ENCODE measurements at places on chromosomes 1 and 21.

DNA sequence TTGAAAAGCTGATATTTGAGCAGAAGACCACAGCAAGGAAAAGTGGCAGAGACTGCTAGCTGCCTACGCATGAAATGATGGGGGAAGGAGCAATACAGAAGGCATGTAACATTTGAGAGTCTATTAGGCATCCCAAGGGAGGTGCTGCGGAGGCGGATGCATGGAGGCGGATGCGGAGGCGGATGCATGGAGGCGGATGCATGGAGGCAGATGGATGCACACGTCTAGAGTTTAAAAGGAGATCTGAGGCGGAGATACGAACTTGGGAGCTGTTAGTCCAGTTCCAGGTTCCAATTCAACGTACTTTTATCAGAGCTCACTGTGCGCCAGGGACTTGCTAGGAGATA lies 744 bp upstream of the DDX20 start:
- peaks cover 54% of the 10 kb centered on the region for H3K4me1 ChIP-seq
- H3K4me3 ChIP-seq, result peak overlapping the region; percentile 93

- no peak overlapping the region for H3K27ac ChIP-seq
- no peak for DNase-seq
- no peak overlapping the region for H3K4me3 ChIP-seq
Measured at GRCh38 chr1:168340781-168341482, 60.3 kb downstream of the TBX19 start.

GRCh38 chr1:215226757-215227156 lies 144.2 kb downstream of the KCNK2 start:
- H3K4me1 ChIP-seq, result no peaks in the 10 kb centered on the region
- H3K27ac ChIP-seq, result no peak overlapping the region
- no peaks in the 10 kb centered on the region for H3K36me3 ChIP-seq

- H3K36me3 ChIP-seq, result peaks cover 5% of the 10 kb centered on the region
- no peak overlapping the region for H3K4me3 ChIP-seq
- no peak for DNase-seq
Measured at GRCh38 chr1:61313906-61314422, 231.6 kb downstream of the NFIA start.

- peaks cover 22% of the 10 kb centered on the region for H3K27me3 ChIP-seq
- H3K27ac ChIP-seq, result no peak overlapping the region
- no peak overlapping the region for H3K4me3 ChIP-seq
- H3K36me3 ChIP-seq, result peaks cover 23% of the 10 kb centered on the region
Measured at GRCh38 chr1:231016966-231017365, 23.1 kb downstream of the FAM89A start.

GRCh38 chr1:216005916-216006315 lies 417.3 kb downstream of the USH2A start:
- no peak overlapping the region for H3K4me3 ChIP-seq
- DNase-seq, result no peak
- no peaks in the 10 kb centered on the region for H3K36me3 ChIP-seq
- H3K27me3 ChIP-seq, result peaks cover 9% of the 10 kb centered on the region

DNA sequence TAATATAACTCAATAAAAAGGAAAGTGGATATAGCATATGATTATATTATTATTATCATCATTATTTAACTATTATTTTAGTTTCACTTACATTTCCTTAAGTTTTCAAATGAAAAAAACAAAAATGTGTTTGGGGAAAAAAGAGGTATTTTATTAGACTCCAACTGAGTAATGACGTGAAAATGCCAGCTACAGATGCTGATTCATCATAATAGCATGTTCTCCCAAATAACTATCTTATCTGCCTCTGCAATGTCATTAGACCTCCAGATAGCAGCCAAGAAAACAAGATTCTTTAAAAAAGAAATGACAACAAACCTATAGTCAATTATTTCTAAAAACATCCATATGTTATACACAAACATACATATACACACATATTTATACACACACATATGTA lies 1071.9 kb upstream of the TMPRSS15 start:
- H3K4me3 ChIP-seq, result no peak overlapping the region
- peaks cover 2% of the 10 kb centered on the region for H3K27me3 ChIP-seq
- no peaks in the 10 kb centered on the region for H3K36me3 ChIP-seq
- H3K4me1 ChIP-seq, result no peaks in the 10 kb centered on the region

DNA sequence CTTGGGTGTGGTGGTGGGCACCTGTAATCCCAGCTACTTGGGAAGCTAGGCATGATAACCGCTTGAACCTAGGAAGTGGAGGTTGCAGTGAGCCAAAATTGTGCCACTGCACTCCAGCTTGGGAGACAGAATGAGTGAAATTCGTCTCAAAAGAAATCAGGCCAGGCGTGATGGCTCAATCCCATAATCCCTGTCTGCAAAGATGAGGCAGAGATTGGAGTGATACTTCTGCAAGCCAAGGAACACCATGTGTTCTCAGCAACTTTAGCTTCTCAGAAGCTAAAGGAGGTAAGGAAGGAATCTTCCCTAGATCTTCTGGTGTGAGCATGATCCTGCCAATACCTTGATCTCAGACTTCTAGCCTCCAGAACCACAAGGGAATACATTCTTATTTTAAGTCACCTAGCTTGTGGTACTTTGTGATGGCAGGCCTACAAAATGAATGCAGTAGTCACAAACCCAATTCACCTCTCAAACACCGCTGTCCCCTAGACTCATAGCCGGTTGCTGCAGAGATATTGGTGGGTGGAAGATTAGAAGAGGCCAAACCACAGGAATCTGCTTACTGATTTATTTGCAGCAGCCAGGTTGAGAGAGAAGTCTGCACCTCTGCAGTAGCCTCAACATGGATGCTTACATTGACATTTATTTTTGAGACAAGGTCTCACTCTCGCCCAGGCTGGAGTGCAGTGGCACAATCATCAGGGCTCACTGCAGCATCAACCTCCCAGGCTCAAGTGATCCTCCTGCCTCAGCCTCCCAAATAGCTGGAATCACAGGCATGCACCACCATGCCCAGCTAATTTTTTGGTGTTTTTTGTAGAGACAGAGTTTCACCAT lies 18.6 kb downstream of the L1TD1 start:
- peaks cover 29% of the 10 kb centered on the region for H3K36me3 ChIP-seq
- H3K27me3 ChIP-seq, result peaks cover 3% of the 10 kb centered on the region
- H3K4me3 ChIP-seq, result no peak overlapping the region
- no peak for DNase-seq
- no peaks in the 10 kb centered on the region for H3K4me1 ChIP-seq

- no peak overlapping the region for H3K4me3 ChIP-seq
- H3K36me3 ChIP-seq, result no peaks in the 10 kb centered on the region
- H3K27ac ChIP-seq, result no peak overlapping the region
- peak; percentile 68 for DNase-seq
- H3K4me1 ChIP-seq, result peaks cover 71% of the 10 kb centered on the region
Measured at GRCh38 chr1:17113963-17114362, 5.3 kb downstream of the PADI2 start.

DNA sequence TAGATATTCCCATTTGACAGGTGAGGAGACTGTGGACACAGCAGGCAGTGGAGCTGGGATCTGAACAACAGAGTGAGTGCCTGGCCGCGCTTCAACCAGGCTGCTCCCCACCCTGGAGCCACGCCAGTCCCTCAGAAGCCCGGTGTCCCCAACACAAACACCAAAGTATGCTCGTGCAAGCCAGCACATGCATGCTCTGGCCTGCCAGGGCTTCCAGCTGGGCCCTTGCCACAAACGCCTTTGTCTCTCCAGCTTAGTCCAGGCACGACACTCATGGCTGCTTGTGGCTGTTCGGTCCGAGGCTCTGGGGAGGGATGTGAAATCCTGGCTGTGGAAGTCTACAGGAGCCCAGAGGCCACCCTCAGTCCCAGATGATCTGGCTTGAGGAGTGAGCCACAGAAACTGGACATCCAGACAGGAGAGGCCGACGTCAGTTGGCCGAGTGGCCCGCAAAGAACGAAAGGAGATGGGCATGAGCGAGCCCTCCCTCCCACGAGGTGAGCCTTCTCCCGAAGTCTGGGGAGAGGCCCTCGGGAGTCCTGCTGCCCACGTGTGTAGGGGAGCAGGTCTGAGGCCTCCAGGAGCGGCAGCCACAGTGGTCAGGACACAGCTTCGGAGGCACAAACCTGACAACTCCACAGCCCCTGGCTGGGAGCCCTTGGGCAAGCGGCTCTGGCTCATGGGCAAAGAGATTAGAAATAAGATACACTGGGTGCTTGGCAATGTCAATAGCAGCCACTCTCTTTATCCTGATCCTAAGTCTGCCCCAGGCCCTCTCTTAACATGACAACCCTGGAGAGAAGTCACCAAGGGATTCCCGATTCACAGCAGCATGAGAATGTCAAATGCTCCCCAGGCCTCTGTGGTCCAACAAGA lies 117.1 kb upstream of the IFFO2 start:
- H3K4me1 ChIP-seq, result peaks cover 32% of the 10 kb centered on the region
- H3K27ac ChIP-seq, result no peak overlapping the region
- peaks cover 2% of the 10 kb centered on the region for H3K27me3 ChIP-seq

DNA sequence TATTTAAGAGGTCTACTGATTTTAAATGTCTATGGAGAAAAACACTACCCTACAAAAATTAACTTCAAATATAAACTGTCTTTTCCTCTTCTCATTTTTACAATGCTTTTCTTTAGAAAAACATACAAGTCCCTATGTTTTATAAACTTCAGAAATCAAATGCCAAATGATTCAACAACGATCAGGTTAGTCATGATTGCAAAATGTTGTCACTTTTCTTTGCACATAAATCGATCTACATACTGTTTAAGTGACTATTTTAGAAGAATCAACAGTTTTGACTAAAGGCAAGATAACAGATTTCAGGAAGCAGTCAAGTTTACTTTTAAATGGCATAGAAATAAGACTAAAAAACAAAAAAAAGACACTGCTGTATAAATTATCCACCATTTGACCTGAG lies 168.7 kb downstream of the GPATCH2 start:
- peaks cover 43% of the 10 kb centered on the region for H3K36me3 ChIP-seq
- H3K4me3 ChIP-seq, result no peak overlapping the region
- H3K27me3 ChIP-seq, result no peaks in the 10 kb centered on the region
- no peak for DNase-seq

DNA sequence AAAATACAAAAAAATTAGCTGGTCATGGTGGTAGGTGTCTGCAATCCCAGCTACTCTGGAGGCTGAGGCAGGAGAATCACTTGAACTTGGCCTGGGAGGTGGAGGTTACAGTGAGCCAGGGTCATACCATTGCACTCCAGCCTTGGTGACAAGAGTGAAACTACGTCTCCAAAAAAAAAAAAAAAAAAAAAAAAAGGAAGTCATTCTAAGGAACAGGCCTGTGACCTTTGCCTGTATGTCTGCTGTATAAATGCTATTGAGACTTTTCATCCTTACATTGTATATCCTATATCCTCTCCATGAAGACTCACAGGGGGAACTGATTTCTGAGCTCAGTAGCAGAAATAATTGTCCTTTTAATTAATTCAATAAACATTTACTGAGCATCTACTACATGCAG lies 7.5 kb upstream of the CTPS1 start:
- DNase-seq, result no peak
- H3K36me3 ChIP-seq, result no peaks in the 10 kb centered on the region
- peaks cover 14% of the 10 kb centered on the region for H3K27me3 ChIP-seq
- no peak overlapping the region for H3K4me3 ChIP-seq
- no peak overlapping the region for H3K27ac ChIP-seq

DNA sequence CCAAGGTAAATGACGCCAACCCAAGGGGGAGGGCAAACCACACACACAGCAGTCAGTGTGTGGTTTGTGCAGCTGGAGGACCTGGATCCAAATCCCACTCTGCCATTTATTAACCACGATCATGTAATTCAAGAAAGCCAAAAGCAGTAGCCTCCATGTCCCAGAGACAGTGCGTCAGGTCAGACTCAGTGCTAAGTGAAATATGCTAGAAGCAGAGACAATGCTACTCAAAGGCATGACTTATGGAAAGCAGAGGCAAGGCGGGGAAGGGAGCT lies 13.6 kb downstream of the TTC39A start:
- no peak for DNase-seq
- no peak overlapping the region for H3K4me3 ChIP-seq
- H3K27ac ChIP-seq, result no peak overlapping the region
- H3K36me3 ChIP-seq, result no peaks in the 10 kb centered on the region
- H3K4me1 ChIP-seq, result peaks cover 14% of the 10 kb centered on the region
- peaks cover 9% of the 10 kb centered on the region for H3K27me3 ChIP-seq

DNA sequence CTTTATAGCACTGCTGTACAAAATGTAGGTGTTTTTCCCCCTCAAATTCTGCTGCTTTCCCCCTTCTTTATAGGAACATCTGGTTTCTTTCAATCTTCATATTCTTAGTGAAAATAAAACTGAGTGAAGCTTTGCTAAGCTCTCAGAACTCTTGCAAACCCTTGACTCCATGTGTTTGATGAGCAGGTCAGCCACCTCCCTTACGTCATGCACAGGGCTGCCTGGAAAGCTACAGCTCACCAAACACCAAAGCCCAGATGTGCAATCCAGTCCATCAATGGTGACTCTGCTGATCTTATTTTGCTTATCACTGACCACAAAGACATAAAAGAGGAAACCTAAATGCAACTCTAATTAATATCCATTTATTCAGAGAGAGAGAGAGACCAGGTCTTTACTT lies 5.5 kb downstream of the CACNA1E start:
- H3K27me3 ChIP-seq, result peaks cover 85% of the 10 kb centered on the region
- peaks cover 27% of the 10 kb centered on the region for H3K4me1 ChIP-seq

DNA sequence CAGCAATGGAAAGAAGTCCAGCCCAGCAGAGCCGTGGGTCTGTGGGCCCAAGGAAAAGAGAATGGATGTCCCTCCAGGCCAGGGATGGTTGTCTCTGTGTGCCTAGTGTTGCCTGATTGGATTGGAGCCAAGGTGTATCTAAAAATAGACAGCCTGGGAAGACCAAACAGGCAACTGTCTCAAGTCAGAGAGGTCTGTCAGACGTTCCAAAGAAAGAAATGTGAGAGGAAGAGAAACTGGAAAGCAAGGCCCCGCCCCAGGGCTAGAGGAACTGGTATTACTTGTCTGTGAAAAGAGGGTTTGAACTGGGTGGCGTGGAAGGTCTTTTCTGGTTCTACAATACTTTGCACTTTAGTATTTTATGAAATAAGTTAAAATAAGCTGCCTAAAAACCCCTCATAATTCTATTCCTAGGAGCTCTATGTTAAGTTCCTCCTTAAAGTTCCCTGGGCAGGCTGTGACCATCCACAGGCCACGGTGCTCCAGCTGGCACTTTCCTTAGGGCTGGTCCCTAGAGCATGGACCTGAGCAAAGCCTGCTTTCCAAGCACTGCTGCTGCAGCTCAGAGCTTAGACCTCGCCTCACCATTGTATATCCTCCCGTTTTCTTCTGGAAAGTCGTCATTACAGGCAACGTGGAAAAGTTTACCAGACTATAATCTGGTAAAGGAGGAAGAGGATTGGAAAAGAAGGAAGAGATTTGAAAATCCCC lies 151.6 kb downstream of the DISC1 start:
- H3K27me3 ChIP-seq, result peaks cover 8% of the 10 kb centered on the region
- H3K36me3 ChIP-seq, result peaks cover 13% of the 10 kb centered on the region
- DNase-seq, result no peak
- H3K4me3 ChIP-seq, result no peak overlapping the region
- H3K4me1 ChIP-seq, result peaks cover 15% of the 10 kb centered on the region

DNA sequence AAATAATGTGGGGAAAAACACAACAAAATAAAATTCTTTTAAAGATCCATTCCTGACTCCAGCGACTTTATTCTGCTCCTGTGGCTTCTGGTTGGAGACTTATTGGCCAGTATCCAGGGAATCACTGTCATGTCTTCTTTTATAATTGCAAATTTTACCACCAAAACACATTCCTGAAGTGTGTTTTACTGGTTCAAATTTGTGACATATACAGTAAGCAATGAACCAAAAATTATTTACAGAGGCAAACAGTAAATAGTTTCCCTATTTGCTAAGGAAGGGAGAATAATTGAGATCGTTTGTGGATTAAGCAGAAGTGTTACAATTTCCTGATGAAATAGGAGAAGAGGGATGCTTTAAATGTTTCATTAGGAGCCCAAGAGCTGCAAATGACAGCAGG lies 118.7 kb downstream of the ZNF281 start:
- H3K4me1 ChIP-seq, result peaks cover 18% of the 10 kb centered on the region
- no peak for DNase-seq
- no peaks in the 10 kb centered on the region for H3K36me3 ChIP-seq

Measured in nephron progenitor cell (in vitro differentiated cells).